Kidney tubule cell (primary cell): ENCODE measurements at places on chromosomes 4 and X.

- peak; percentile 87 for DNase-seq
Observed at GRCh38 chr4:6942238-6942800, 32.7 kb downstream of the TBC1D14 start.

DNA sequence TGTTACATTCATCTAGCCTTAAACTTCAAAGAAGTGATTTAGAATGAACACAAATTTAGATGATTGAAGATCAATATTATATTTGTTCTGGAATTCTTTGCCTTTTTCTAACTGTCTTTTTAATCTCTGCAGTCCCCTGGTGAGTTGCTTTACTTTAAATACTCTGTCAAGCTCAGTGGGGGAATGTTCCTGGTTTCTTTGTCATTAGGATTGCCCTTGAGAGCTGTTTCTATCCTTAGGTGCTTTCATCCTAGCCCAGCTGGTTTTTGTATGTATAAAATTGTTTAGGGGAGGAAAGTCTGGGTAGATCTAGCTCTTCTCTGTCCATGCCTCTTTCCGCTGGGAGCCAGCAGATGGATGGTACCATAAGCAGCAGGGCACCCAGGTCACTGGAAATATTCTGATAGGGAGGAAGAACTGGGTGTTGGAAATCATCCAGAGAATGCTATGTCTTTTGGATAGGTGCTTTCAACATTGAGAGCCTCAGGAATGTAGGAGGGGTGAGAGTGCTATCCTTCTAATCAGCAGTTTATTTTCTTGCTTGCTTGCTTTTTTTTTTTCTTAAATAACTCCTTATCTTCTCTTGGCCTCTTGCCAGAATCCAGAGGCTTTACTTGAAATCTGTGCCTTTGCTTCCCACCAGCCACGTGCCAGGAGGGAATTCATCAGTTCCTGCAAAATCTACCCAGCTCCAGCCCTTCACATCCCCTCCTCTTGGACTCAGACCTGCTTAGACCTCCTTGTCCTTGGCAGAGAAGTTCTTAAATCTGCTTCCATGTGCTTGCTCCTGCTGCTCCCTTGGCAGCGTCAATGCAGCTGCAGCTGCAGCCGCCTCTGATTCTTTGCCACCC lies 215.3 kb upstream of the ANXA3 start:
- no peak for DNase-seq

DNA sequence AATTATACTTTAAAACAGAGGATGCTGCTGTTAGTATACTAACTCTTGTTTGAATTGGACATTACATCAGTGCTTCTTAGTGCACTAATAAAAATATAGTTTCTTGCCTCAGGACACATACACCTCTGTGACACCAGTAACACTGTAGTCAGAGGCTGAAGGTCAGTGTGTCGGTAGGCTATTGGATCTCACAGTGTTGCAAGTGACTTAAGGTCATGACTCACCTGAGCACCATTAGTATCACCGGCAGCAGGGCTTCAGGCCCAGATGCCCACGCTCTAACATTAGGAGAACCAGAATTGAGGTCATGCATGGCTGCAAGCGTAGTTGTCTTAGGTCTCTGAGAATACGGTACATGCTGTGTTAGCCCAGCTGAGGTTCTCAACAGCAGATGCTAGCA lies 15.2 kb downstream of the ETDC start:
- DNase-seq, result peak; percentile 32

- no peak for DNase-seq
Observed at GRCh38 chrX:119406776-119407175, 7.6 kb downstream of the SLC25A43 start.

- no peak for DNase-seq
Observed at GRCh38 chr4:140937866-140938265, 181.7 kb upstream of the TBC1D9 start.

DNA sequence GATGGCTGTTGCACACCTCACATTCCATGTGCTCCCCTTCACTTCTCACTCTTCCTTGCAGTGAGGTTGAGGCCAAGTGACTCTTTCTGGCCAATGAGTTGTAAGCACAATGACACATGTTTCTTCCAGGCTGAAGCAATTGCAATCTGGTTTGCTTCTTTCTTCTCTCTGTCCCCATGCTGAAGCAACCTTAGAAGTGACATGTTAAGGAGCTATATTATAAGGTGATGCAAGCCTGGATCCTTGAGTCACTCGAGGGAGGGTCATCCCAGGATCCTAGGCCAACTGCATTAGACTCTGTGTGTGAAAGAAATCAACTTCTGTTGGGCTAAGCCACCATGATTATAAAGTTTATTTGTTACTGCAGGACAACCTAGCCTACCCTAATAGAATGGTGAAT lies 45.5 kb upstream of the HS3ST1 start:
- no peak for DNase-seq

- DNase-seq, result no peak
Observed at GRCh38 chrX:137354851-137355250, 211.1 kb upstream of the ZIC3 start.

DNA sequence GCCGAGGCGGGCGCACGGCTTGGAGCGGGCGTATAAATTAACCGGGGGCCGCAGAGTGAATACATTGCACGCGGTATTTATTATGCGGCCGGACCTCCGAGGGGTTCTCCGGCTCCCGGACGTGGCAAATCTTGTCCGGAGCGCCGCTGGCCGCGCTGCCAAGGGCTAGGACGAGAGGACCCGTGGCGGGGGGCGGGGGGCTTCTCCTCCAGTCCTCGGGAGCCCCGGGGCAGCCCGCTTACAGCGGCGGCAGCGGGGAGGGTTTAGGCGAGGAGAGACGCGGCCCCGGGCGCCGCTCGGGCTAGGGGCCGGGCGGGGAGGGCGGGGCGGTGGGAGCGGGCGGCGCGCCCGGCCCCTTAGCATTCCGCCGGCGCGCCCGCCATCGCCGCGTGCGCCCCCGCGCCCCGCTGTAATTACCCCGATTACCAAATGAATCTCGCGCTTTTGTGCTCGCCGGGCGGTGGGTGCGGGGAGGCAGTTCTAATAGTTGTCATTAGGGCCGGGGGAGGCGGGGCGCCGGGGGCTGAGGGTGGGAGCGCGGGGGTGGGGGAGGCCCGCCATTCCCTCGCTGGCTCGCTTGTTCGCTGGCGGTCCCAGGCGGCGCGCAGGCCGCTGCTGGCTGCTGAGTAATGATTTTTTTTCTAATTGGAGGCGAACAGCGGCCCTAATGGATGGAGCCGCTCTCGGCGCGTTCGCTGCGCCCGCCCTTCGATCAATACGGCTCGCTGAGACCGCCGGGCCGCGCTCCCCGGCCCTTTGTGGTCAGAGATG lies 276.6 kb downstream of the BCOR start:
- DNase-seq, result no peak

GRCh38 chr4:110704748-110705439 lies 82.0 kb upstream of the PITX2 start:
- no peak for DNase-seq
